ENCODE measurements at places on chromosomes 12 and 14.

DNA sequence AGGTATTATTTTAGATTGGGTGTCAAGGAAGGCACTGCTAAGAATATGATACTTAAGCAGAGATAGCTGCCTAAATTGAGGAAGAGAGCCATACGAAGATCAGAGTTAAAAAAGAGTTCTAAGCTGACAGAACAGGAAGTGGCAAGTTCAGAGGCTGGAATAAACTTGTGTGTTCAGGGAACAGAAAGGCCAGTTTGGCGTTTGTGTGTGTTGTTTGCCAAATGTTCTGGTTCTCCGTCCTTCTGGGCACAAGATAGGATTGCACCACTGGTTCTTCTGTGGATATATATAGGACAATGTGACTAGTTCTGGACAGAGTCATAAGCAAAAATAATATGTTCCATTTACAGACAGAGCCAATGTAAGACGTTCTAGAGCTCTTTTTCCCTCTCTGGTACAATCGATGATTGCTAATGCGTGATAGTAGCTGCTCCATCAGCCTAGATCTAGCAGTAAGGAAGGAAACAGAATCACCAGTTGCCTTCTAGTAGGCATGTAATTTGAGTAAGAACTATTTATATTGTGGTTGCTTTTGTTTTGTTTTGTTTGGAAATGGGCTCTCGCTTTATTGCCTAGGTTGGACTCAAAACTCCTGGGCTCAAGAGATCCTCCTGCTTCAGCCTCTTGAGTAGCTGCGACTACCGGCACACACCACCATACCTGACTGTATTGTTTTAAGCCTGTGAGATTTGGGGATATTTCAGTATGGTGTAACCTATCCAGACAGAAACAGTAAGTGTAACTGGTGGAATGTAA lies 7.4 kb downstream of the BBS10 start:
- no peak for DNase-seq

DNA sequence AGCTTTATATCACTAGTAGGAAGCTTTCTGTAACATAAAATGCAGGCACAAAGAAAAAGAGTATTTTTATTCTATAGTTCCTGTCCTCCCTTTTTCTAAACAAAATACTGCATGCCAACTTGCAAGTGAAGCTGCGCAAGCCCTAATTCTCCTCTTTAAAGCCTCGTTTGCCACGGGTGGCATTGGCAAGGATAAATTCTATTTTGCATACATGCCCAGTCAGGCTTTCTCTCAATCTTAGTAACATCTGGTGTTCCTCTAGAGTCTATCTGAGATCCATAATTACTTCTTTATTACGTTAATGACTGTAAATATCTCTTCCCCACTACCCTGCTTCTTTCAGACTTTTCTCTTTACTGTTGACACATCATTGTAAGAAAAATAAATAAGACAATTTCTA lies 97.1 kb upstream of the DAAM1 start:
- no peak for DNase-seq

DNA sequence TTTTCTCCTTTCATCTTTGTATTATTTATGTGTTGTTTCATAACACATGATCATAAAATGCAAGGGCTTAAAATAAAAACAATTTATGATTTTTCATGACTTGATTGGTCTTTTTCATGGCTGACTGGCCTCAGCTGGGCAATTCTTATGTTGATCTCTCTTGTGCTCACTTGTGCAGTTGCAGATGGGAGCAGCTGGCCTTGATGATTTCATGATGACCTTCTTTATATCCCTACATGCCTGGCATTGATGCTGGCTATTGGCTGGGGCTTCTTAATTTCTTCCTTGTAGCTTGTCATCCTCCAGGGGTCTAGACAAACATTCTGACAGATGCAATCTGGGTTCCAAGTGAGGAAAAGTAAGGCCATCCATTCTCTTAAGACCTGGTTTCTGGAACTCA lies 1832.8 kb upstream of the FLRT2 start:
- no peak for DNase-seq

DNA sequence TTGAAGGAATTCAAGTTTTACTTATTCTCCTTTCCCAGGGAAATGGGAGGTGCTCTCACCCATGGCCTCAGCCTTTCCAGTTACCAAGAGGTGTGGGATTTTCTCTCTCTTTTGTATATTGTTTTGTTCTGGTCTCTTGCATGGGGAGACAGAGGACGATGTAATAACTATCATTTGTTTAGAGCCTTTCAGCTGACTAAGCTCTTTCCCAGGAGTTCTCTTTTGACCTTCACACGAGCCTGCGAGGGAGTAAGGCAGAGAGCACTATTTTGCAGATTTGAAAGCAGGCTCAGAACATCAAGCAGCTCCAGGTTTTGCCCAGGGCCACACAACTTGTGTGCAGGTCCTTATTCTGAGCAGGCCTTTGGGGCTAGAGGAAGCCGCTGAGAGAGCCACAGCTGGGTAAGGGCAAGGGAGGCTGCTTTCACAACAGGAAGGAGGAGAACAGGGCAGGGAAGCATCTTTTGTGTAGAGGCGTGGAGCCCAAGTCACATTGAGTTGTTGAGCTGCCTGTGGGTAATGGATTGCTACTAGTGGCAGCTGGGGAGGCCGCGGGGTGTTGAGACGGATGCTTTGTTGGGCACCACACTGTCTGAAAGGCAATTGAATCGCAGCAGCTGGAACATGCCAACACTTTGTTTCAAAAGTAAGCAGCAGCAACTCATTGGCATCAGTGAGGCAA lies 116.2 kb downstream of the PRMT8 start:
- DNase-seq = no peak

- DNase-seq = no peak
These were observed 139.0 kb downstream of the SYNE2 start for GRCh38 chr14:63991833-63992232.

GRCh38 chr12:31590642-31591379 lies at the start of gene DENND5B:
TSS of gene DENND5B (minus strand) at chr12:31591136. CDS start at chr12:31590832, 304 bp downstream.
- peak; percentile 84 for DNase-seq

- no peak for DNase-seq
These were observed 89.8 kb downstream of the RERG start for GRCh38 chr12:15131431-15131830.

DNA sequence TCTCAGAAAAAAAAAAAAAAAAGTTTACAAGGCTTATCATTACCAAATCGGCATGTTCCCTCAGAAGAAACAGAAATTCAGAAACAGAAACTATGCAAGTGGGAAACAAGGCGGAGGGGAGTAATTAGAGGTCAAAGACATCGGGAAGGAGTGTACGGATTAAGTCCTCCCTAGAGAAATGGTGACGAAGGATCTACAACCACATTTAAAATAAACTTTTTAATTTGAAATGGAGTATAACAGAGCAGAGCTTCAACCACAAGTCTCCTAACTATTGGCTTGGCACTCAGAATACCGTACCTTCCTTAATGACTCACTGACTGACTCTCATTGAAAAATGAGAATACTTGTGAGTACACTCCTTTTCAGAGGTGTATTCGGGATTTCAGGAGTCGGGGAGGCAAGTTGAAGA lies 908 bp downstream of the ENTPD5 start:
- no peak for DNase-seq

DNA sequence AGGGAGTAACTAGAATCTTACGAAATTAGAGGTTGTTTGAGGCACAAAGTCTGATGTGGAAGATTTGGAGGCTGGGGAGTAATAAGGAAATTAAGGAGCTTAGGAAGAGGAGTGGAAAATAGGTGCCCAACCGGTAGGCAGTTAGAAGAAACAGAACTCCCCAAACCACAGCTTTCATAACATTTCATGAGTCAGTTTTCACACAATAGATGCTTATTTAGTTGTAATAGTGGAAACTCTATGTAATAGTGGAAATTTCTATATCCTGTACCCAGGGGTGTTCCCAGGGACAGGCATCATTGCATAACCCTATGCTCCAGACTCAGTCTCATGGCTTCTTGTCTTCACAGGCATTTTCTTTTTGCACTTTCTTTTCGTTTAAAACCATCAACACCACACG lies 8.3 kb downstream of the C3AR1 start:
- no peak for DNase-seq

- no peak for DNase-seq
These were observed 551.4 kb downstream of the PRKD1 start for GRCh38 chr14:29376237-29376636.

GRCh38 chr12:68798882-68799234 lies 9.1 kb upstream of the MDM2 start:
- no peak for DNase-seq

DNA sequence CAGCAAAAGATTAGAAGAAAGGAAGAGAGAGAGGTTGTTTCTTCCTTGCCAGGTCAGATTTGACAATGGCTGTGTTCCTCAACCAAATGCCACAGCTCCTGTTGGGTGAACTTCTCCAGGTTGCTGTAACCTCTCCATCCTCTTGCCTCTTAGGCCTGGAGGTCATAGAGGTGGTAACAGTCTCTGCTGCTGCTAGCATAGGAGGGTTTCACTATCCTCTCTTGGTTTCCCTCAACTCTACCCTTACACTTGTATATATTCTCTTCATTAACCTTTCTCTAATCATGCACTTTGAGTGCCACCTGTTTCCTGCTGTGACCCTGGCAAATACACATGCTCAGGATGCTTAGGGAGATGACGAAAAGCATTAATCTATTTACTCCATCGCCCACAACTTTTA lies 67.7 kb upstream of the HIF1A start:
- no peak for DNase-seq

DNA sequence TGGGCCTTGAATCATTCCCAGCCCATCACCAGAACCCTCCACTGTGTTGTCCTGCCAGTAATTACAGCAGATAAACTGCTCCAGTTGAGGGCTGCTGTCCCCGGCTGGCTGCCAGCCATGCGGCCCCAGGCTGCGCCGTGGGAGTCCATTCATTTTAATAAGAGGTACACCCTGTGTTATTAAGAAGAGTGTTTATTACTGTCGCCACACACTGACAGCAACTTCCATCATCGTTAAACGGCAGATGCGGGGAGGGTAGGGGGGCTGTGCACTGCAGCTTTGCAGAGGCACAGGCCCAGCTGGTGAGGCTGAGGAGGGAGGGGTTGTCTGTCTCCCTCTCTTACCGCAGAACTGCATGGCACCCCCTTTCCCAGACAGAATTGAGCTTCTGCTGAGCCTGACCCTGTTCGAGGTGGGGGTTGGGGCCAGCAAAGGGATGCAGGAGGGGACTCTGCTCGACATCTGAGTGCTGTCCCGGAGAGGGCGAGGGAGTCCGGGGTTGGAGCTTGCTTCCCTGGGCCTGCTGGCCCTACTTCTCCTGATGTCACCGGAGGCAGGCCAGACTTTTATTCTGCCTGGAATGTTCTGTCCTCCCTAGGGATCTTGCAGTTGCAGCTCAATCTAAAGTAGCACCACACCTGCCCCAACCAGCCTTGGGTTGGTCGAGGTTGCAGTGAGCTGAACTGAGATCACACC lies 33.8 kb upstream of the GPATCH2L start:
- DNase-seq = no peak

DNA sequence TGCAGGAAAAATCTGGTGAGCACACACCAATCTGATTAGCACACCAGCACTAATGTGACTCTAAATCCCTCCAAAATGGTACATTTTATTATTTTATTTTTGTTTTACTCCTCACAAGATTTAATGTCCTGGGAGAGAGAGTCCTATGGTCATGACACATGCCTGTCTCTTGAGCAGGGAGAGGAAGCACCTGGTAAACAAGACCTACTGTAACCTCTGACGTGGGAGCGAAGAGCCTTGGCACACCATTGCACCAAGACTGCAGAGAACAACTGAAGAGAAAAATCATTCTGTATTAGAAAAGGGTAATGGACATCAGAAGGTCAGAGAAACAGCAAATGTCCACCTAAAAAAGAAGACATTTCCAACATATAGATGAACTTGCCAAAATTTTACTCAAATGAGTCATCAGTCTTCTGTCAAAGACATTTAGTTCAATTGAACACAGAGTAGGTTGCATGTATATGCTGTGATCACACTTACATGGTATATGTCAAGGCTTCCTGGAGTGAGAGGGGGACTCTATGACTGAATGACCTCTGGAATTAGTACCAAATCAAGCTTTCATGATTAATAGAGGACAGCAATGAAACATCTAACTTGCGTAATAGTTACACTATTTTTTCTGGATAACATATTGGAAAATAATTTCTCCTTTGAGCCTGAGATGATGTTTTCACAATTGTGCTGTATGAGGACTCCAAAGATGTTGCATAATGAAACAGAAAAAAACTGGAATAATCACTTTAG lies 186.9 kb upstream of the FLRT2 start:
- no peak for DNase-seq

- DNase-seq = no peak
These were observed 100.7 kb upstream of the TBX5 start for GRCh38 chr12:114506651-114507050.

- DNase-seq = no peak
These were observed 962.5 kb downstream of the DIO2 start for GRCh38 chr14:79248771-79249170.

- DNase-seq = no peak
These were observed 16.8 kb downstream of the ERO1A start for GRCh38 chr14:52678591-52678990.

- peak; percentile 1 for DNase-seq
These were observed 177.8 kb downstream of the KIF26A start for GRCh38 chr14:104316121-104316722.

- no peak for DNase-seq
These were observed 162.4 kb upstream of the PRMT8 start for GRCh38 chr12:3328571-3328970.

DNA sequence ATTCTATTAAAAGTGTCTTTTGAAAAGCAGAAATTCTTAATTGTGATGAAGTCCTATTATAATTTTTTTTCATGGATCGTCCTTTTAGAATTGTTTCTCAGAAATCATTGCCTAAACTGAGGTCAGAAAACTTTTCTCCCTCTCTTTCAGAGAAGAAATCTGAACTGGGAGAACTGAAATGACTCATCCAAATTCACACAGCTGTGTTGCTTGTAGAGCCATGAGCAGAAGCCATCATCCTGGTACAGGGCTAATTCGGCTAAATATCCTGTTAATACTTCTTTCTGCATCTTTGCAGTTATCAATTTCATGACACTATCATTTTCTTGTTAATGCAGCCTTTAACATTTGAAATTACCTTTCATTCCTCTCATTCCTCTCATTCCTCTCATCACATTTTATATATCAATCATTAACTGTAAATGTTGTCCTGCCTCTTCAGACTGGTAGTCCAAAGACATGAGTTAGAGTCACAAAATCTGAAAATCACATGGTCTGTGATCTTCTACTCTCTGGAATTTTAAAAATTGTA lies 15.5 kb downstream of the SLC15A5 start:
- no peak for DNase-seq

- no peak for DNase-seq
These were observed 561.3 kb downstream of the C12orf50 start for GRCh38 chr12:87467936-87468335.

GRCh38 chr12:110845339-110845682 lies 1.5 kb upstream of the CCDC63 start:
- DNase-seq = no peak

DNA sequence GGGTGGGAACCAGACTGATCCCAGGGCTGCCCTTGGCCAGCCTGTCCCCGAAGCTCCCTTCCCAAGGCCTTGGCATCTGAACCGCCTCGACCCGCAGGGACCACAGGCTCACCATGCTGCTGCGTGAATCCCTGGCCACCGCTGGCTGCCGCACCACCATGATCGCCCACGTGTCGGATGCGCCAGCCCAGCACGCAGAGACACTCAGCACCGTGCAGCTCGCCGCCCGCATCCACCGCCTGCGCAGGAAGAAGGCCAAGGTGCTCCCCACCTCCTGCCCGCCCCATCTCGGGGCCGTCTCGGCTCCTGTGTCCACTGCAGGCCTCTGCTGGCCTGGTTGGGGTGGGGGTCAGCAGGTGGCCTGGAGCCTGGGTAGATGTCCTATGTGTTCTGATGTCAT lies 35.7 kb downstream of the KIF26A start:
- DNase-seq = no peak
